Natural killer cell (primary cell): ENCODE measurements at places on chromosomes 5 and 9. TPM values are rescaled to one million over a fixed set of nuclear protein-coding genes. Genes with fewer than 3 reads are reported as not detected.

The PTGES gene
- 0.47 TPM for total RNA-seq

DNA sequence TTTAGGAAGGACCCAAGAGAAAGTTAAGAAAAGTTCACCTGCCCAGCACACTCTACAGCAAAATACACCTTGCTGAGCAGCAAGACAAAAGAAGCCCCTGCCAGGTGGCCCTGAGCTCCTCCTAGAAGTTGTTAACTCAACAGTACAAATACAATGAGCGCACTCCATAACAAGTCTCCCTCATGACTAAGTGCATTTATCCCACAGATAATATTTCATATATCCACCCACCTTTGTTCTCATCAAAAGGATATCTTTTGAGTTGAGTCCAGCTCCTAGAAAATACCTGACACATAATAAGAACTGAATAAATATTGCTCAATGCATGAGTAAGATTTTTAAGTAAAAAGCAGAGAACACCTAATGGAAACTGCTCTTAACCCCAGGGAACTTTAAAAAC lies 73.3 kb downstream of the ABCA1 start:
- no peaks in the 10 kb centered on the region for H3K4me1 ChIP-seq
- no peak for DNase-seq
- H3K36me3 ChIP-seq: no peaks in the 10 kb centered on the region
- H3K27me3 ChIP-seq: no peaks in the 10 kb centered on the region
- H3K4me3 ChIP-seq: no peak overlapping the region

GRCh38 chr5:38093855-38094254 lies 164.5 kb upstream of the EGFLAM start:
- H3K4me3 ChIP-seq: no peak overlapping the region
- no peaks in the 10 kb centered on the region for H3K36me3 ChIP-seq
- H3K27me3 ChIP-seq: no peaks in the 10 kb centered on the region
- H3K27ac ChIP-seq: no peak overlapping the region

The ANKDD1B gene
- total RNA-seq: 0.55 TPM

The EDIL3 gene
- total RNA-seq: not detected

The WNK2 gene
- total RNA-seq: not detected

GRCh38 chr5:126004636-126005035 lies 418.6 kb upstream of the GRAMD2B start:
- DNase-seq: no peak
- H3K36me3 ChIP-seq: no peaks in the 10 kb centered on the region
- no peaks in the 10 kb centered on the region for H3K4me1 ChIP-seq
- H3K27ac ChIP-seq: no peak overlapping the region
- H3K27me3 ChIP-seq: no peaks in the 10 kb centered on the region

The PCDHB16 gene
- total RNA-seq: not detected

- H3K27me3 ChIP-seq: no peaks in the 10 kb centered on the region
- H3K36me3 ChIP-seq: no peaks in the 10 kb centered on the region
- no peak overlapping the region for H3K4me3 ChIP-seq
- H3K27ac ChIP-seq: no peak overlapping the region
These were observed 64.6 kb downstream of the ABCA1 start for GRCh38 chr9:104863180-104863883.

DNA sequence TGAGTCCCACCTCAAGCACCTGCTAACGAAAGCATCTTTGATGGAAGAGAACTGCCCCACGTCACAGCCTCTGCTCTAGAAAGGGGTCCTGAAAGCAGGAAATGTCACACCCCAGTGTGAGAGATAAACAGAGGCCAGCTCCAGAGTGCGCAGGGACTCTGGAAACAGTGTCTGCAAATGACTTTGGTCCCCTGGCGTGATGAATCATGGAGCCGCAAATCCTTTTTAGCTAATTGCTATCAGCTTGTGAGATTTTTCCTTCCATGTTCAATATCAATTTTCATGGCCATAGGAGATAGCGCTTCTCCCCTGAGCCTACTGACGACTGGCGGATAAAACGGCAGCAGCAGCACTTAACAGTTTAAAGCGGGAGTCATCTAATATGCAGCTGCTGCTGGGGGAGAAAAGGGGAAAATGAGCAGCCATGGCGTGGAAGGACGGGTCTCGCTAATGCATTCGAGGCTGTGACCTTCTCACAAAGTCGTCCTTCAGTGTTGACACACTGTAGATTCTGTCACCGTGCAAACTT lies 209.6 kb upstream of the IRX1 start:
- no peak overlapping the region for H3K27ac ChIP-seq
- no peaks in the 10 kb centered on the region for H3K4me1 ChIP-seq
- no peak overlapping the region for H3K4me3 ChIP-seq
- H3K27me3 ChIP-seq: no peaks in the 10 kb centered on the region

DNA sequence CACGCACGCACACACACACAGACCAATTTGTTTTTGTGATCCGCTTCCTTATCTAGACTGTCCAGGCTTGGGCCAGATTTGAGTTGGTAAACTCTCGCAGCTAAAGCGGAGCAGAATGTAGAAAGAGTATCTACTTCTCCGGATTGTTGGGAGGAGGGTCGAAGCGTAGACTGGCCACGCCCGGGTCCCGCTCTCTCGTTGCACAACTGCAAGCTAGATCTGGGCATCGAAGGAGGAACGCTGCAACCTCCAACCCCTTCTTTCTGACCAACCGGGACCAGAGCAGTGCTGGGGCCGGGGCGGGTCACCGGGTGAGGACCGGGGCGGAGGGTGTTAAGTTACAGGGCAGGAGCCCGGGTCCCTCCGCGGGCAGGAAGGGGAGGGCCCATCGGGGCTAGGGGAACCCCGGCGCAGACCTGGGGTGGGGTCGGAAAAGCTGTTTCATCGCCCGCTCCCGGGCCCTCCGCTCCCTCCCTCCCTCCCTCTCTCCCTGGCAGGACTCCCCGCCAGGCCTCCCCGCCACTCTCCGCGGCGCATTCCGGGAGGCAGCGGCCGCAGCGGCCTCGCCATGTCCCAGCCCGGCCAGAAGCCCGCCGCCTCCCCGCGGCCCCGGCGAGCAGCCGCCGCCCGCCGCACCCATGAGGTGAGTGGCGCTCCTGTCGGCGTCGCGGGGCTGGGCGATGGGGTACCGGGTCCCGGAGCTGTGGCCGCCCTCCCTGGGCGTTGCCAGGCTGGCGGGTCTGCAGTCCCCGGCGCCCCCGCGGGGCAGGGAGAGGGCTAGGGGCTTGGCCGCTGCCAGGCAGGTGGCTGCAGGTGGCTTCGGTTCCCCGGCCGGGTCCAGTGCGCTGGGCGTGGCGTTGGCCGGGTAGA lies at the start of gene CAST:
Gene CAST (plus strand): TSS at position 522 of the 870 bp plus-strand sequence. CDS start 47 bp downstream, at position 569.
- H3K4me1 ChIP-seq: peaks cover 37% of the 10 kb centered on the region
- peak within 1 kb of the TSS; percentile 83 for H3K4me3 ChIP-seq
- H3K27ac ChIP-seq: peak within 1 kb of the TSS; percentile 96
- H3K27me3 ChIP-seq: no peaks in the 10 kb centered on the region
- no peaks in the 10 kb centered on the region for H3K36me3 ChIP-seq
- peak; percentile 86 for DNase-seq

DNA sequence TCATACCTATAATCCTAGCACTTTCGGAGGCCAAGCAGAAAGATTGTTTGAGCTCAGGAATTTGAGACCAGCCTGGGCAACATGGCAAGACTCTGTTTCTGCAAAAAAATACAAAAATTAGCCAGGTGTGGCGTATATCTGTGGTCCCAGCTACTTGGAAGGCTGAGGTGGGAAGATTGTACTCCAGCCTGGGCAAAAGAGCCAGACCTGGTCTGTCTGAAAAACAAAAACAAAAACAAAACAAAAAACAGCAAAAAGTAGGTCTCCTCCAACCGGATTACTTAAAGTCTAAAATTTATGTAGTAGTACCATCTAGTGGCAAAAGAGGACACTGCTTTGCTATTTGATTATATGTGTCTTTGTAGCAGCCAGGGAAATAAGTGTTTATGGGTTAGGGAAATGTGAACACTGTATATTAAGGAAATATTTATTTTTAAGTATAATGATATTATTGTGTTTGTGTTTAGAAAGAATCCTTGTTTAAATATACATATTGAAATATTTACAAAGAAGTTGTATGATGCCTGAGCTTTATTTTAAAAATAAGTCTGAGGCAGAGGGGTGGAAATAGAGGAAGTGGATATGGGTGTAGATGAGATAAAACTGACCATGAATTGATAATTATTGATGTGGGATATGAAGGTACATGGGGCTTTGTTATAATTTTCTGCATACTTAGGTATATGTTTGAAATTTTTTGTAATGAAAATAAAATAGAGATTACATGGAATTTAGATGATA lies 20.0 kb downstream of the APC start:
- H3K27me3 ChIP-seq: no peaks in the 10 kb centered on the region
- peaks cover 13% of the 10 kb centered on the region for H3K36me3 ChIP-seq
- DNase-seq: no peak
- H3K27ac ChIP-seq: peak overlapping the region; percentile 1
- H3K4me1 ChIP-seq: no peaks in the 10 kb centered on the region
- no peak overlapping the region for H3K4me3 ChIP-seq

- DNase-seq: no peak
- H3K27me3 ChIP-seq: no peaks in the 10 kb centered on the region
These were observed 65.7 kb downstream of the ADAMTS2 start for GRCh38 chr5:179279347-179280094.

GRCh38 chr5:103847060-103847459 lies 284.5 kb upstream of the NUDT12 start:
- no peak for DNase-seq
- no peaks in the 10 kb centered on the region for H3K4me1 ChIP-seq
- H3K27me3 ChIP-seq: no peaks in the 10 kb centered on the region

The TPPP gene
- total RNA-seq: 1.2 TPM

The ABO gene
- 0.56 TPM for total RNA-seq

GRCh38 chr5:142057697-142058056 lies 44.9 kb upstream of the GNPDA1 start:
- H3K36me3 ChIP-seq: no peaks in the 10 kb centered on the region
- no peaks in the 10 kb centered on the region for H3K27me3 ChIP-seq
- DNase-seq: no peak
- H3K27ac ChIP-seq: no peak overlapping the region
- no peaks in the 10 kb centered on the region for H3K4me1 ChIP-seq

The C5orf24 gene
- 44.7 TPM for total RNA-seq

DNA sequence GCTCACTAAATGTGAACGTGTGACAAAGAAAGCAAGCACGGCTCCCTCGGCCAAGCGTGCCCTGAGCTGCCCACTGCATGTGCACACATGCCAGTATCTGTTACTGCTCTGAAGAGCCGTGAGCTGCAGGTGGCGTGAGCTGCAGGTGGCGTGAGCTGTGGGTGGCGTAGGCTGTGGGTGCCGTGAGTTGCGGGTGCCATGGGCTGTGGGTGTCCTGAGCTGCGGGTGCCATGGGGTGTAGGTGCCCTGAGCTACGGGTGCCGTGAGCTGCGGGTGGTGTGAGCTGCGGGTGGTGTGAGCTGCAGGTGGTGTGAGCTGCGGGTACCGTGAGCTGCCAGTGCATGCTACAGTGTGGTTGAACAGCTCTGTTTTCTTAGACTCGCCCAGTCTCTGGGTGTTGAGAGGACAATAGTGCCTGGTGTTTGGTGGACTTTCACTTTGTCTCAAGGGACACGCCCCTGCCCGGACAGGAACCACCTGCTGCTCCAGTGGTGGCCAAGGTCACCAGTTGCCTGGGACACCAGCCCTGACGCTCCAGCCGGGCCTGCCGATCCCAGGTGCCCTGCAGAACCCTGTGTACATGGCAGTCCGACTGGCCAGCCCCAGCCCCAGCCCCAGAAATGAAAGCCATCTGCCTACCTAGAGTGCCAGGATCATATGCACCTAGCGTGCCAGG lies 6.7 kb downstream of the CCDC187 start:
- no peak overlapping the region for H3K27ac ChIP-seq

DNA sequence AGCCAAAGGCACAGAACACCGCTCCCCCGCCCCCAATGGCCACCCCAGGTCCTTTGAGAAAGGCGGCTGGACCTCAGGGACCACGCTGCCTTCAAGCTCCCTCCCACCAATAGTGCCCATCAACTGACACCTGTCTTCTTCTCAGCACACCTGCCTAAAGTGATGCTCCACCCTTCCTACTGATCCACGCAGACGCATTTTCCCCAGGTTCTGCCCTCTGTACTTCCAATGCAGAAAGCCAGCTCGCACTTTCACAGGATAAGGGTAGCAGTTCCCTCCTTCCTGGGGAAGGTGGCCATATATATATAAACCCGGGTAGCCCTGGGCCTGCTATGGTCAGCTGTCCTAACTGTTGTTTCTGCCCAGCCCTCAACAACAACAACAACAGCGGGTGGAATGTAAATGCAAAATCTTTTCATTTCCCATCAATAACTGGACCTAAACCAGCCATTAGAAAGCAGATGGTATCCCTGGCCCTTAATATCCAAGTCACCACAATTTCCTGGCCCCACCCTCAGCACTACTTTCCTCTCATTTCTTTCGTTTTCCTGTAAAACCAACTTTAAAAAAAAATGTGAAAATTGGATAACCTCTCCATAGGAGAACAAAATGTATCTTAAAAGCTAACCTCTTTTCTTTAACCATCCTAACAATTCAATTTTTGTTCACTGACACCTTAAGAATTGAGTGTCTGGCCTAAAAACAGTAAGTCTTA lies 1.7 kb downstream of the GOLM1 start:
- H3K4me1 ChIP-seq: peaks cover 11% of the 10 kb centered on the region
- H3K27ac ChIP-seq: no peak overlapping the region
- no peaks in the 10 kb centered on the region for H3K36me3 ChIP-seq
- peaks cover 4% of the 10 kb centered on the region for H3K27me3 ChIP-seq

The SPEF2 gene
- total RNA-seq: 6.2 TPM

DNA sequence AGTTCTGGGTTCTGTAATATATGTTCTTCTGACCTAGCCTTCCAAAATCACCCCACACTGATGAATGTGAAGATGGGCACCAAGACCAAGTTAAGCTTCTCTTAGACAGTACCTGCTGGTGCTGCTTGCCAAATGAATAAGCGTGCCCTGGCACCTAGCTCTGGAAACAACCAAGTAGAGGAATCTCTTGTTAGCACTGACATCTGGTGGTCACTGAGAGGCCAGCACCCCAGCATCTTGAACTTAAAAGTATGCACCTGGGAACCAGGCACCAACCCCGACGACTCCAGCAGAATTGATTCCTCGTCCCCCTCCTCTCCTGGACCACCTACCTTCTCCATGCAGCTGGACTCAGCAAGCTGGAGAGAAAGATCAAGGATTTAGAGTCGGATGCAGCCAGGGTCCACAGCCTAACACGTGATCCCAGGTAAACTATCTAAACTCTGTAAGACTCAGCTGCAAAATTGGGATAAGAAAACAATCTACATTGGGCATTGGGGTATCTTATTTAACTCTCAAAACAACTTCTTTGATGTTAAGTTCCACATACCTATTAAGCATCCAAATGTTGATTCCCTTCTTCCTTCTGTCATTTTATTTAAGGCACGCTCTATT lies 89.8 kb downstream of the SLC1A3 start:
- peaks cover 10% of the 10 kb centered on the region for H3K4me1 ChIP-seq
- H3K27me3 ChIP-seq: peaks cover 4% of the 10 kb centered on the region
- no peak overlapping the region for H3K27ac ChIP-seq

DNA sequence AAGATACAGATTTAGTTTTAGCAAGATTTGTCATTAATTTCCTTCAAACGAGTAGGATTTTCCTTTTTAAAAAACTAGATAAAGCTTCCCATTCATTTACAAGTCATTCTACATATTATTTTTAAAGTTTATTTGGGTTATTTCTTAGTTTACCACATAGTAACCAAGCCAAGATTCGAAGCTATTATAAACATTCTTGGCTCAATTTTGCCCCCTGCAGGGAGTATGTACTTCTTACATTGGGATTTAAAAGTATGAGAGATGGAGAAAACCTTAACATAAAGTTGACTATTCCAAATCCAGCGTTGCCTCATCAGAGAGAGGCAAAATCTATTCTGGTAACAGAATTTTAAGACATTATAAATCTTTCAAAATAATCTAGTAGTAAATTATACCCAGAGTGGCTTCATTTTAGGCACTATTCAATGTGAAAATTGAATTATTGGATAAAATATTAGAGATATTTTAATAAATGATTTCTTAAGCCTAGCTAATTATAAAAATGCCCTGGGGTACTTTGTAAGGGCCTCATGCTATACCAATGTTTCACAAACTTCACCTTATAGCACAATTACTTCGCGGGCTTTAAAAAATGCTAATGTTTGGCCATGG lies 39.1 kb downstream of the FBN2 start:
- H3K4me1 ChIP-seq: no peaks in the 10 kb centered on the region
- no peak overlapping the region for H3K4me3 ChIP-seq
- no peak for DNase-seq
- no peaks in the 10 kb centered on the region for H3K36me3 ChIP-seq

The SLC38A9 gene
- 33.9 TPM for total RNA-seq
